Aorta (tissue), 5 donors: ENCODE measurements at places on chromosomes 11 and 22. TPM values are rescaled to one million over a fixed set of nuclear protein-coding genes. Genes with fewer than 3 reads are reported as not detected.
A peak's percentile ranks its signal among the peaks of the same experiment; 100 is the strongest.

DNA sequence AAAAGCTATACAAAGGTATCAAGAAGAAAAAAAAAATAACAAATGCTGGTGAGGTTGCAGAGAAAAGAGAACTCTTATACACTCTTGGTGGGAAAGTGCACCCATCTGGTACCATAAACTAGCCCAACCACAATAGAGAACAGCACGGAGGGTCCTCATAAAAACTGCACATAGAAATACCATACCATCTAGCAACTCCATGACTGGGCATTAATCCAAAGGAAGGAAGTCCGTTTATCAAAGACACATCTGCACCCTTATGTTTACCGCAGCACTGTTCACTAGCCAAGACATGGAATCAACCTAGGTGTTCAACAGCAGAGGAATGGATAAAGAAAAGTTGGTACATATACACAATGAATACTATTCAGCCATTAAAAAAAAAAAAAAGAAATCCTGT, 10.8 kb upstream of the CLDN5 start:
- H3K4me1 ChIP-seq = no peaks in the 10 kb centered on the region
- H3K4me3 ChIP-seq = no peak overlapping the region
- no peak overlapping the region for H3K27ac ChIP-seq
- no peaks in the 10 kb centered on the region for H3K36me3 ChIP-seq
- DNase-seq = no peak

GRCh38 chr11:1737080-1737757, 13.2 kb downstream of the IFITM10 start:
- no peak overlapping the region for H3K4me3 ChIP-seq
- H3K27me3 ChIP-seq = no peaks in the 10 kb centered on the region
- DNase-seq = peak; percentile 24
- H3K27ac ChIP-seq = no peak overlapping the region
- no peaks in the 10 kb centered on the region for H3K4me1 ChIP-seq
- no peaks in the 10 kb centered on the region for H3K36me3 ChIP-seq

DNA sequence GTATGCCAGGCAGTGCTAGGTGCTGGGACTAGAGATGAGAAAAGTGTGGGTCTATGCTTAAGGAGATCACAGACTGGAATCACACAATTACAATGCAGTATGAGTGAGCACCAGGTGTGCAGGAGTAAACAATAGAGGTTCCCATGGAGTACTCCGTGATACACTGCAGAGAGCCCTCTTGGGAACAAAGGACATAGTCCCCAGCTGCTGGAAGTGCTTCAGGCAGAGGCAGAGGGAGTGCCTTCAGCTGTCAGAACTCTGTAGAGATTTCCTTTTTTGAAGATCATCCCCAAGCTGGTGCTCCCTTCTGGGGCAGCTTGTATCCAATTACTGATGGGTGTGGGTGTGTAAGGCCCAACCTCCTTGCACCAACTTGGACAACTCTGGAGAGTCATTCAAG, 143.5 kb upstream of the PLET1 start:
- H3K27ac ChIP-seq = no peak overlapping the region
- H3K27me3 ChIP-seq = no peaks in the 10 kb centered on the region
- no peaks in the 10 kb centered on the region for H3K36me3 ChIP-seq
- no peak overlapping the region for H3K4me3 ChIP-seq
- H3K4me1 ChIP-seq = no peaks in the 10 kb centered on the region

- no peaks in the 10 kb centered on the region for H3K4me1 ChIP-seq
- H3K4me3 ChIP-seq = no peak overlapping the region
Measured at GRCh38 chr11:32402836-32403235, 32.5 kb downstream of the WT1 start.

DNA sequence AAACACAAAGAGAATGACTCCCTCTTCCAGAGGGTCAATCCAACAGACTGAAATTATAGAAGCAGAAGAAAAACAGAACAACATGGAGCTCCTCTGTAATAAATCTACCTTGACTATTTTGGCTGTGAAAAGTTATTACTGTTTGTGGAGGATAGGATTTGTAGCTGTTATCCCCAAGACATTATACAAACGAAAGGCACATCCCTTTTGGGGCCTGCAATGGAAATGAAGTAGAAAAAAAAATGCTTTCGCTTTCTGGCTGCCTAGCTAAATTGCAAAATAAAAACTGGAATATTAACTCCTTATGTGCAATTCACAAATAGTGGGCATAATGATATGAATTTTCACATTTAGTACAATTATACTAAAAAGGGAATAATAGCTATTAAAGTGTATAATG, 123.8 kb upstream of the CCDC179 start:
- no peaks in the 10 kb centered on the region for H3K36me3 ChIP-seq
- no peaks in the 10 kb centered on the region for H3K27me3 ChIP-seq
- H3K4me1 ChIP-seq = no peaks in the 10 kb centered on the region
- no peak overlapping the region for H3K4me3 ChIP-seq

DNA sequence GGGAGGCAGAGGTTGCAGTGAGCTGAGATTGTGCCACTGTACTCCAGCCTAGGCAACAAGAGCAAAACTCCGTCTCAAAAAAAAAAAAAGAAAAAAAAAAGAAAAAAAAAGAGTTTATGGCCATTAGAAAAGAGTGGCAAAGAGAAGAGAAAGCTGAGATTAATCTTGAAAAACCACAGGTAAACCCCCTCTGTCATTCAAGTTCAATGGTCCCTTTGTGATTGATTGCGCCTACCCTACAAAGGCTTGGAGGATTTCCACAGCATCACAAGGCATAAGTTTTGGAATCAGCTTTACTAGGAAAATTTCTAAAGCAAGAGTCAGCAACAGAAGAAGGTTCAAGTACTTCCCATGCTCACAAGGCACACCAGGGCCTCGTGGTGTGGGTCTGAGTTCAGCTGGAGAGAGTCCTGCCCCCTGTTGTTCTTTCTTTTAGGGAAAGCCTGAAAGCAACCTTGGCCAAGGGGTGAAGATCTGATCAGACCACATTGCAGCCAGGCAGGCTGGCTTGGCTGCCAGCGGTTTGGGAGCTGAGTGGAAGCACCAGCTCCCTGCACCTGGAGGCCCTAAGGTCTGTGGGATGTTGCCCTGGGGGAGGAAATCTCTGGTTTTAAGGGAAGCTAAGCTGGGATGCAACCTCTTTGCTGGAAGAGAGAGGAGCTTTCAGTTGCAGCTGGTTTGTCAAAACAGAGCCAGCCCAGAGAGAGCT, 41.8 kb downstream of the SLN start:
- H3K4me1 ChIP-seq = no peaks in the 10 kb centered on the region
- no peaks in the 10 kb centered on the region for H3K36me3 ChIP-seq
- no peak for DNase-seq
- no peak overlapping the region for H3K4me3 ChIP-seq

DNA sequence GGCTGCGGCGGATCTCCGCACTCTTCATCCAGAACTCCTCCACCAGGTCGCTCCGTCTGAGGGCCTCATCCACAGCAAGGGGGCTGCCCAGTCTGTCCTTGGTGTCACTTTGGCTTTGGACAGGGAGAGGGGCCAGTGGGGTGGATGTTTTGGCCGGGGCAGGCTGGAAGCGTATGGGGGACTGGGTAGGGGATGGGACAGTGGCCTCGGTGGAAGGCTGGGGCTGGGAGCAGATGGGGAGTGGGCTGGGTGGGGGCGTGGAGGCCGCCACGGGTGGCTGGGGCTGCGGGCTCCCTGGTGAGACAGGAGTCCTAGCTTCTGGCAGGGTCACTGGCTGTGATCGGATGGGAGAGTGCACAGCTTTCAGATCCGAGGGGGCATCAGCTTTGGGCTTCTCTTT, 44.4 kb upstream of the BID start:
- DNase-seq = no peak
- no peak overlapping the region for H3K4me3 ChIP-seq
- H3K36me3 ChIP-seq = no peaks in the 10 kb centered on the region
- no peak overlapping the region for H3K27ac ChIP-seq

DNA sequence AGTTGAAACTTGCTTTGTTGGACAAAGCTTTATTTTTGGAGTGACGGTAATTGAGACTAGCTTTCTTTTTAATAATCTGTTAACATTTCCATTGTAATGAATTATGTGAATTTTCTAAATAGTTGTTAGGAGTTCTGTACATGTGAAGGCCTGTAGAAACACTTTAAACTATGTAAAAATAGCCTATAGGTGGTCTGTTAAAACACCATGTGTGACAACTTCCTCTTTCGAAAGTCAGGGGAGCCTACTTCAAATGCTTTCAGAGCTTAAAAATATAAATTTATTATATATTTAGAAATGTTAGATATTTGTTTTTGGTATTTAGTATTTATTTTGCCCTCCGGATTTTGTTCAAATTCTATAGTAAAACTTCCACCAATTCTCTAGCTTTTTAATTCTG, 28.7 kb downstream of the DDIAS start:
- H3K36me3 ChIP-seq = no peaks in the 10 kb centered on the region

DNA sequence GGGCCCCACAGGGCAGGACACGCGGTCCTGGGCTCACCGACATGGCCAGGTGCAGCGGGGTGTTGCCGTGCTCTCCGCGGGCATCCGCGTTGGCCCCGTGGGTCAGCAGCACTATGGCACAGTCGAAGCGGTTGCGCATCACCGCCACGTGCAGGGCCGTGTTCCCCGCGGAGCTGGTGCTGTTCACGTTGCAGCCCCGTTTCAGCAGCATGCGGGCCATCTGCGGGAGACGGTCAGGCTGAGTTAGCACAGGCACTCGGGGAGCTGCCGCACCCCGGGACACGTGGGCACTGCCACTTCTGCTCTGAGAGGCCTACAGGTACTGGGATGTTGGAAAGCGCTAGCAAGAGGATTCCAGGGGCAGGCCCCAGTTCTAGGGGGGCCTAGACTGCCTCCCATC, 22.3 kb upstream of the BAIAP2L2 start:
- no peaks in the 10 kb centered on the region for H3K36me3 ChIP-seq
- H3K4me1 ChIP-seq = no peaks in the 10 kb centered on the region
- DNase-seq = peak; percentile 33
- H3K4me3 ChIP-seq = no peak overlapping the region

- no peak for DNase-seq
- H3K4me3 ChIP-seq = no peak overlapping the region
- H3K27ac ChIP-seq = no peak overlapping the region
- H3K4me1 ChIP-seq = no peaks in the 10 kb centered on the region
Measured at GRCh38 chr11:113901141-113901540, 3.5 kb upstream of the HTR3B start.

- no peaks in the 10 kb centered on the region for H3K36me3 ChIP-seq
- no peak overlapping the region for H3K27ac ChIP-seq
- H3K4me1 ChIP-seq = no peaks in the 10 kb centered on the region
Measured at GRCh38 chr11:47906066-47906465, 57.9 kb upstream of the NUP160 start.

- no peak for DNase-seq
- no peak overlapping the region for H3K4me3 ChIP-seq
- no peaks in the 10 kb centered on the region for H3K36me3 ChIP-seq
- no peaks in the 10 kb centered on the region for H3K27me3 ChIP-seq
- no peak overlapping the region for H3K27ac ChIP-seq
Measured at GRCh38 chr11:23359297-23359696, 499.0 kb upstream of the CCDC179 start.

GRCh38 chr11:25927411-25927953, 404.4 kb upstream of the ANO3 start:
- no peak overlapping the region for H3K4me3 ChIP-seq
- H3K36me3 ChIP-seq = no peaks in the 10 kb centered on the region
- no peak overlapping the region for H3K27ac ChIP-seq
- H3K4me1 ChIP-seq = no peaks in the 10 kb centered on the region
- DNase-seq = no peak

- H3K27ac ChIP-seq = peak overlapping the region; percentile 84
- H3K27me3 ChIP-seq = no peaks in the 10 kb centered on the region
- peak overlapping the region; percentile 97 for H3K4me3 ChIP-seq
- no peaks in the 10 kb centered on the region for H3K36me3 ChIP-seq
- no peaks in the 10 kb centered on the region for H3K4me1 ChIP-seq
Measured at GRCh38 chr11:83157594-83158356, 844 bp downstream of the PCF11 start.

- no peaks in the 10 kb centered on the region for H3K36me3 ChIP-seq
- DNase-seq = no peak
- no peaks in the 10 kb centered on the region for H3K4me1 ChIP-seq
- H3K4me3 ChIP-seq = no peak overlapping the region
Measured at GRCh38 chr22:38852522-38852921, 8.7 kb upstream of the NPTXR start.

DNA sequence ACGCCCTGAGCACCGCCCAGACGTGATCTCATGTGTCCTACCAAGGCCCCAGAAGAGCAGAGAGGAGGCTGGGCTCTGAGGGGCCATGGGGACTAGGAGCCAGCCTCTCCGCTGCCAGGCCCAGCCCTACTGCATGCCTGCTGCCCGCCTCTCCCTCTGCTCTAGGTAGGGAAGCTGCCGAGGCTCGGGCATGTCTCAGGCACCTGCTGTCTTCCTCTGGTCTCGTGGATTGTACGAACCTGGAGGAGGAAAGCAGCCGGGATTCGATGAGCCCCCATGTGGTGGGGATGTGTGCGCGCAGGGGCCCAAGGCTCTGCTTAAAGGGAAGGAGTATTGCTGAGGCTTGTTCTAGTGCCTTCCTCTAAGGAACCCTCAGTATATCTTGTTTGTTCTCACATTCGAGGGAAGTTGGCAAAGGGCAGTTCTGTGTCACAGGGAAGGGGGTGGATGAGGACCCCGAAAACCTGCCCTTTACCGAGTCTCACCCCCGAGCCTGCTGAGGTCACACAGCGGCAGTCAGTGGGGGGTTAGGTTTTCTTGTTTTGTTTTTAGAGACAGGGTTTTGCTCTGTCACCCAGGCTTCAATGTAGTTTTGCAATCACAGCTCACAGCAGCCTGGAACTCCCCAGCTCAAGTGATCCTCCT, 21.2 kb downstream of the DAGLA start:
- no peaks in the 10 kb centered on the region for H3K36me3 ChIP-seq
- no peak overlapping the region for H3K27ac ChIP-seq
- DNase-seq = no peak
- H3K4me3 ChIP-seq = no peak overlapping the region

DNA sequence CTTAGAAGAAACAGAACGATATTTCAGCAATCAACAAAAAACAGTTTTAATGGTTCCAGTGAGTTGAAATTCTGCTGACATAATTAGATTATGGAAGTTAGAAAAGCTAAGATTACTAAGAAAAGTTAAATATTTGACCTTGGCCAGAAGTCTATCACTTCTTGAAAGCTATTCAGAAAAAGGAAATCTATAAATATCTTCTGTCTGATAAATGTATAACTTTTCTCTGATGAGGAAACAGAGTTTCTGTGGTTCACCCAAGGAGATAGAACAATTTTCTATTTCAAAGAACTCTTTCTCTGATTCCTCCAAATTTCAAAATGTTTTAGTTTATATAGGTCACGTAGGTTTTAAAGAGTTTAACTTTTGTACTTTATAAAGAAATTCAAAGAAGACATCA, 438.4 kb upstream of the CHORDC1 start:
- no peaks in the 10 kb centered on the region for H3K27me3 ChIP-seq
- no peak overlapping the region for H3K27ac ChIP-seq
- no peak overlapping the region for H3K4me3 ChIP-seq
- no peaks in the 10 kb centered on the region for H3K4me1 ChIP-seq
- H3K36me3 ChIP-seq = no peaks in the 10 kb centered on the region

GRCh38 chr11:56819916-56820315, 71.4 kb upstream of the OR9G4 start:
- H3K4me3 ChIP-seq = no peak overlapping the region
- no peaks in the 10 kb centered on the region for H3K27me3 ChIP-seq
- no peaks in the 10 kb centered on the region for H3K36me3 ChIP-seq
- no peak for DNase-seq
- H3K4me1 ChIP-seq = no peaks in the 10 kb centered on the region

DENND6B gene
- total RNA-seq = 7.0 TPM

RTN4RL2 gene
- total RNA-seq = 1.1 TPM

SOX10 gene
- total RNA-seq = 5.9 TPM

C11orf52 gene
- 2.7 TPM for total RNA-seq

APOL1 gene
- 50.0 TPM for total RNA-seq

SOX6 gene
- 5.4 TPM for total RNA-seq

PPFIA1 gene
- 73.4 TPM for total RNA-seq

FOXRED2 gene
- total RNA-seq = 11.1 TPM

JAML gene
- total RNA-seq = 8.0 TPM

GDPD4 gene
- not detected for total RNA-seq
